Vein endothelial cell (primary cell): ENCODE measurements at places on chromosomes 3 and 15. TPM values are rescaled to one million over a fixed set of nuclear protein-coding genes. Genes with fewer than 3 reads are reported as not detected.

The ADCY5 gene
- total RNA-seq = not detected in 2 replicates

The FETUB gene
- not detected in 2 replicates for total RNA-seq

The B3GALNT1 gene
- 10.1 and 21.2 TPM in 2 replicates for total RNA-seq

The AMIGO3 gene
- 0.76 and 0.98 TPM in 2 replicates for total RNA-seq

The SEMA5B gene
- total RNA-seq = under 0.01 TPM in 1 of 2 replicates, not detected in the other

The CSTA gene
- not detected in 2 replicates for total RNA-seq

The MINDY4B gene
- total RNA-seq = not detected in 2 replicates

The OR5K2 gene
- total RNA-seq = not detected in 2 replicates

The ROPN1 gene
- total RNA-seq = not detected in 2 replicates

The HRG gene
- not detected in 2 replicates for total RNA-seq

The EFHB gene
- total RNA-seq = 0.33 TPM in 1 of 2 replicates, not detected in the other

The C3orf49 gene
- total RNA-seq = not detected in 2 replicates
